ENCODE measurements at places on chromosomes 11 and 22.

- no peak for DNase-seq
Observed at GRCh38 chr11:120153221-120153620, 15.3 kb upstream of the TRIM29 start.

DNA sequence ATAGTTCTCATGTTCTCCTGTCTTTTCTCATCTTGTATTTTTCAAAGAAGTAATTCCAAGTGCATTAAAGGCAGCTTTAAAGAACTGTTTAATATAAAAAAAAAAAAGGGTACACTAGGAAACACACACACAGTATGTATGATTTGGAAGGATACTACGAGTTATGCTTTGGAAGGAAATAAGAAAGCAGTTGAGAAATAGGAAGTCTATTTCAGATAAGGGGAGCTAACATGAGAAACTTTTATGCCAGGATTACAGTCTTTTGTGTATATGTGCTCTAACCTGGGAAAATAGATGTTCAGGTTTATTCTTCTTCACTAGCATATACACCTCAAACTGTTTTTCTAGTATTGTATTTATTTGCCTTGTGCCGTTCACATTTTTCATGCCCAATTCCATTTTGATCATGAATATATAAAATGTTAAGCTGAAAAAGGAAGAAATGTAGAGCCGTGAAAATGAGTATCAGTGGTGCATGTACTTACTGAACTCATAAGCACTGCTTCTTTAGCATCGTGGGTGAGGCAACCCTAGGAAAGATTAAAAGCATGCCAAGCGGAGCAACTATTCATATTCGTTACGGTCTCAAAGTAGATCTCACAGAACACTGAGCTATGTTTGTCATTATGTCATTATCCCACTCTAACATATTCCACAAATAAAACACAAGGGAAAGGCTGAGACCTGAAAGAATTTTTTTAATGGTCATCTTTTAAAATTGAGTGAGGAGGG is 59.6 kb downstream of the GUCY1A2 start:
- DNase-seq, result no peak

DNA sequence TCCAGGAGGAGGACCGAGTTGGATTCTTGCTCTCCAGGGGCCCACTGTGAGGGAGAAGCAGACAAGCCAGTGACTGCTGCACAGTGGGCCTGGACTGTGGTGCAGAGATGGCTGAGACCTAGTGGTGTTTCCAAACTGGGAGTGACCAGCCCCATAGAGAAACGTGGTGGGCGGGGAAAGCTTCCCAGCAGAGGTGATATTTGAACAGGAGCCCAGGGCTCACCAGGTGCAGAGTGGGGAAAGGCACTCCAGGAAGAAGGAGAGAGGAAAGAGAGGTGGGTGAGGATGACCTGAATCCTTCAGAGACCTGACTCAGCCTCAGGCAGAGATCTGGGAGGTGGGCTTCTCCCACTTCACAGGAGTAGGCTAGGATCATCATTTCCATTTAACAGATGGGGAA is 52.1 kb upstream of the RASD2 start:
- DNase-seq, result no peak

DNA sequence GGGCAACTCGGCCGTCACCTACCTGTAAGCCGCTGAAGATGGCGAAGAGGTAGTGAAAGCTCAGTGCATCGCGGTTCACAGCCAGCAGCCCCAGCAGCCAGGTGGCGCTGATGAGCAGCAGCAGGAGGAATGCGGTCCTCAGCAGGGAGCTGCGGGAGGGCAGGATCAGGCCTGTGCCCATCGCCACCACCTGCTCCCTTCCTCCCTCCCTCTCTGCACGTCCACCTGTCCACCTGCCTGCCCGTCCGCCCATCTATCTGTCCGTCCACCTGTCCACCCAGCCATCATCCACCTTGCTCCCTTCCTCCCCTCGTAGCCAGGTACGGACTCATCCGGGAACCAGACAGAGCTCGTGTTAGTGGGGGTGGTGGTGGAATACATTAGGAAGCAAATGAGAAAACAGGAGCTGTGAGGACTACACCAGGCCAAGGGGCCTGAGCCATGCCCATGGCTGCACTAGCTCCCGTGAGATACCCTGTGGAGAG is 32.2 kb downstream of the TRMU start:
- no peak for DNase-seq

Data from ovary (tissue), 10 donors.